ENCODE measurements at places on chromosomes 16 and 17. TPM values are rescaled to one million over a fixed set of nuclear protein-coding genes. Genes with fewer than 3 reads are reported as not detected.

Gene CDRT15
- total RNA-seq: 0.69 TPM

DNA sequence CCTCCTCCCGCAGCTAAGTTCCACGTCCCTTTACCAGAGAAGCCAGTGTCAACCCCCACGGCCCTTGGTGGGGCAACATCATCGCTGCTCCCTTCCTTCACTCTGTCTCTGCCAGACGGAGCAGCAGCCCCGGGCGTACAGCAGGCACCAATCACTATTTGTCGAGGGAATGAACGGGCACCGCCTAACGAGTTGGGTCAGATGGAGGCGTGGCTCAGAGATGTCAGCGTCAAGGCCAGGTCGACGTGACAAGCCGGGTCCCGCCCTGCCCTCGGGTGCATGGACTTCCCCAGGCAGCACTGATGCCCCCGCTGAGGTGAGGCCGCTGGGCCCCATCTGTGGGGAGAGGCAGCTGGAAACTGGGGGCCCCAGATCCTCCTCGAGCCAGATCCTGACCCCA, 50.0 kb downstream of the CBFA2T3 start:
- no peak for ATAC-seq

DNA sequence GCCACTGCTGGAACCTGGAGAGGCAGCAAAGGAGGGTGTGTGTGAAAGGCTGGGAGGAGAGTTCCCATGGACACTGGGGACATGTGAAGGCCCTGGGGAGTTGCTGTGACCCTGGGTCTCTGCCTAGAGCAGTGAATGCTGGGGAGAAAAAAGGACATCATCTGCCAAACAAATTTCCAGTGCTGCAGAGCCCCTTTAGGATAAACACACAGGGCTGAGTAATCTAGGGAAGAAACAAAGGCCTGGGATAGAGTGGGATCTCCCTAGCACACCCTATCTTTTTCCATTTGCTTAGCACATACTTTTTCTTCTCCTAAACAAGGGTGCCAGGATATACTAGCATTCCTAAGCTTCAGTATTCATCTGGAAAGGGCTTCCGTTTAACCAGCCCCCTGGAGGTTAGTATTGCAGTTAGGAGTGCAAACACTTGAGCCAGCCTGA, 3.3 kb upstream of the HIGD1B start:
- no peak for ATAC-seq

DNA sequence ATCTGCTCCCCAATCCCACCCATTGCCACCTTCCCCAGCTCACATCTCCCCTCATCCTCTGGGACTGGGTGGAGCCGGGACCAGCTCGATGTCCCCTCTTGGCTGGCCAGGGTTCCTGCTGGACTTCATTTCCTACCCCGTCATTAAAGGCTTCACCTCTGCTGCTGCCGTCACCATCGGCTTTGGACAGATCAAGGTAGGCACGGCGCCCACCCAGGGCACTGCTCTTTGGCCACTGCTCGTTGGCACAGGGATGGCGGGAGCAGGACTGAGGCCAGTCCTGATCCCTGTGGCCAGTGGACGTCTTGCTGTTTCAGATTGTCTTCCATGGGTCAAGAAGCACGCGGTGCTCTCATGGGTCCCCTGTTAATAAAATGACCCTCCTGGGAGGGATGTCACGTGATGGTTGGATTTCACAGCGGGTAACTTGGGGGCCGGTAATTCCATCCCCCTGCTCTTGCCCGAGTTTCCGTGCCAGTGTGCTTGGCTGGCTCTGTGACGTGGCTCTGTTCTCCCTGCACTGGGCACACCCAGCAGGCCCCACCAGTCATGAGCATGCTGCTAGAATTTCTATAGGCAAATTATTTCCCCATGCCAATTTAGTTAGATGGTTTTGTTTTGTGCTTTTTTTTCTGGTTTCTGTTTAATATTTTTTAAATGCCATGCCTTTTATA, 3.1 kb downstream of the SLC26A11 start:
- no peak for ATAC-seq

GRCh38 chr16:63458846-63459245, 1422.6 kb upstream of the CDH8 start:
- ATAC-seq: peak; percentile 25

Gene BAHCC1
- total RNA-seq: 19.5 TPM

GRCh38 chr16:27470567-27471431, 68.8 kb downstream of the IL21R start:
- no peak for ATAC-seq

DNA sequence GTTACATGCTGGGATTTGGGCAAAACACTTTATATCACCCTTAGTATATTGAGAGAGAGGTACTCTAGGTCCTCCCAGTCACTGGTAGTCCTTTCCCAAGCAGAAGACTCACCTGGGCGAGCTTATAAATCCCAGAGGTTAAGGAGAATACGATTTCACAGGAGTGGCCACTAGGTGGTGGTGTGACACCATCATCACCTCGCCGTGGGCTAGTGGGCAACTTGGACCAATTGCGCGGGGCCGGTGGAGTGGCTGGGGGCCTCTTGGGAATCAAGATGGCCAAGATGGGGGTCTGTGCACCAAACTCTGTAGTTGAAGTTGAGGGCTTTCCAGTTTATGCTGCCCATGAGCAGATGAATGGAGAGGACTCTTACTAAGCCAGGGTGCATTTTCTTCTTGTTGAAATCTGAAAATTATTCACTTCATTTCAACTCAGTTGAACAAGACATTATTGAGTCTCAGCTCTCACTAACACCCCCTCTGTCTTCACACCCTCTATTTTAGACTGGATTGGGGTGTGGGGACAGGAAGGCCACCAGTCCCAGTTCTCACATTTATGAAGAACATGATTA, 38.2 kb upstream of the PIRT start:
- peak; percentile 58 for ATAC-seq

- no peak for ATAC-seq
These were observed 5.7 kb downstream of the POLR3E start for GRCh38 chr16:22302776-22303363.

DNA sequence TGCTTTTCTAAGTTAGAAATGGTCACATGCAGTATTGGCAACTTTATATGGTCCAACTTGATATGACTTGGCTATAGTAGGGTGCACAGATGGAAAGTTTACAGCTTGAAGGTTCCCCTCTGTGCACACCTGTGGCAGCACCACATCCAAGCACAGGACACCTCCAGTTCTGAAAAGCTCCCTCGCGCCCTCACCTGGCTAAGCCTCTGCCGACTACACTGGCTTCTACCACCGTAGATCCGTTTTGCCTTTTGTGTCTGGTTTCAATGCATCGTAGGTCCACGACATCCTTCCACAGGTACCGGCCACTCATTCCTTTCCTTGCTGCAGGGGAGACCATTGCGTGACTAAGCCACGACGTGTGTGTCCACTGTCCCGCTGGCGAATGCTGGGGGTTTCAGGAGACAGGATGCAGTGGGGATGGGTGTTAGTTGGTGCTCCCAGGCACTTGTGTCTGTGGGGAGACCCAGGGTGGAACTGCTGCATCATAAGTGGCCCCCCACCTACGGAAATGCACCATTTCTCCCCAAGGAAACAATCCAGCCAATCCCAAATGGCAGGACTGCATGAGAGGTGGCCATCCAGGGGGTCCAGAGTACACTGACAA, 4.9 kb upstream of the RASD1 start:
- no peak for ATAC-seq

Gene TBC1D3
- not detected for total RNA-seq

Measured in motor neuron (in vitro differentiated cells).